ENCODE measurements at places on chromosomes 4 and X. TPM values are rescaled to one million over a fixed set of nuclear protein-coding genes. Genes with fewer than 3 reads are reported as not detected.

Gene FAM53A
- 0.06 TPM for total RNA-seq

Gene TEX13B
- not detected for total RNA-seq

DNA sequence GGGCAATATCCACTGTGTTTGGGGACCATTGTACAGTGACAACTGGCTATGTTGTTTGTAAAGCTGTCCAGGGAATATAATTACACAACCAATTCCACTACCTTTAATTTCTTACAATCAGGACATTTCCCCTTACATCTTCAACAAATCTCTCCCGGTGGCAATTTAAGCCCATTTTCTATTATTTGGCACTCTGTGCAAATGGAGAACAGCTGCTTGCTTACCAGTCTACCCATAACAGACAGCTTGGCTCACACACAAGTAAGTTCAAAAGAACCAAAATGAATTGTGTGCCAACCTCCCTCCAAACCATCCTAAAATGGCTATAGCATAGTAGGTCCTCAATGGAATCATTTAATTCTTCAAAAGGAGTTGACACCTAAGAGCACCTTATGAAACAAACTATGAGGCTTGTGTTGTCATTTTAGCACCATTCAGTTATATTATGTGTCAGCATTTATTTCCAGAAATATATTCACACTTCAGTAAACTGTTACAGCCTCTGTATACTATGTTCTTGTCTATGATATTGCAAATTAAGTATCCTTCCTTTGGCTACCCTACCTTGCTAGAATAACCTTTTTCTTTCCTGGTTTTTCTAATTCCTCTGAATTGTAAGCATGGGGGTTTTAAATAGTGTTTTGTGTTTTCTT lies 18.4 kb downstream of the GABRA4 start:
- DNase-seq: no peak

Gene AADAT
- 8.9 TPM for total RNA-seq

Gene CT47B1
- not detected for total RNA-seq

Gene FMR1NB
- not detected for total RNA-seq

DNA sequence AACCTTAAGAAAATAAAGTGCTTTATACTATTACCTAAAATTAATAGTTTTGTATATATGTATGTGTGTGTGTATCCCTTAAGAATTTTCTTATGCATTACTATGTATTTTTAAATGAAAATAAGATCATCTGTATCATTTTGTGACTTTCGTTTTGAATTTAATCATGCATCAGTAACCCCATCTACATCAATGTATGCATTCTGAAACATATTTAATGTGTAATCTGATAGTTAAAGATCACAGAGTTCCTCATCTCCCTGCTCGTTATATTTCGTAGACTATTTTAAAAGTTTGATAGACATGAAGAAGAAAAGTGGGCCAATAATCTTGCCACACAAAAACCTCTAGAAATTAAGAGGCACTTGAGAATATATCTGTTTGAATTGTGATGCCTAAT lies 7.4 kb downstream of the BMPR1B start:
- DNase-seq: no peak

DNA sequence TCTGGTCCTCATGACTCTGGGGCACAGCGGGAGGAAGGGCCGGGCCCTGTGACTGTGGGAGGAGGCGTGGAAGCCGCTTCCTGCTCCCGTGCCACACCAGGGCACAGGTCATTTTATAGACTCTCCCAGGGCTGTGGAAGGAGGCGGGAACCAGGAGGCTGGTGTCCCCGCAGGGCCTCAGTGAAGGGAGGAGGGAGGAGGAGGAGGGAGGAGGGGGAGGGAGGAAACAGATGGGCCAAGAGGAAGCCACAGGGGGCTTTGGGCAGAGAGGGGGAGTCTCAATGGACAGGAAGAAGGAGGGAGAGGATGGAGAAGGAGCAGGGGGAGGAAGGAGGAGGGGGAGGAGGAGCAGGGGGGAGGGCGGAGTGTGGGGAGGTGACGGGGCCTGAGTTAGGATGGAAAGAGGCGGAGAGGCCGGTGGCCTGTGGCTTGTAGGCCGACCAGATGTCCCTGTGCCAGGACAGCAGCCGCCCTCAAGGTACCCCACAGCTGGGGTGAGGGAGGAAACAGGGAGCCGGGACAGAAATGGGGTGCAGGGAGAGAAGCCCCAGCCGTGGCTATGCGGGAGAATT lies 6.2 kb upstream of the PLCXD1 start:
- no peak for DNase-seq

Gene TCP11X2
- total RNA-seq: 0.10 TPM

- DNase-seq: no peak
These were observed 35.8 kb upstream of the MID1 start for GRCh38 chrX:10656214-10656613.

Gene MAGEA10
- total RNA-seq: not detected

DNA sequence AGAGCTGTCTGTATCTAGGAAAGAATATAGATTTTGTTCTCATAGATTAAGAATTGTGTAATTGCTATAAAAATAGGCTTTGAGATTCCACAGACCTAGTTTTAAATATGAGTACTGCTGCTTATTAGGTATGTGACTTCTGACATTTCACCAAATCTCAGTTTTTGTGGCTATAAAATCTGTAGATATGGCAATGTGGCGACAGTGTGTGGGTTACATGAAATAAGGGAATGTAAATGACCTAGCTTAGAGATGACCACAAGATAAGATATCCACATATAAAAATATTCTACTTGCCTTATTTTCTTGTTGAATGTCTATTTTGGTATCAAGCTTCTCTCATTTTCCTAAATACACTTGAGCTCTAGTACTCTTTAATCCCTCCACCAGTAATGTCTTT lies 193.8 kb downstream of the UNC5C start:
- no peak for DNase-seq

GRCh38 chr4:2402048-2402842 lies 16.2 kb downstream of the ZFYVE28 start:
- DNase-seq: no peak

GRCh38 chrX:149003863-149004660 lies 501.0 kb downstream of the IDS start:
- peak; percentile 6 for DNase-seq

DNA sequence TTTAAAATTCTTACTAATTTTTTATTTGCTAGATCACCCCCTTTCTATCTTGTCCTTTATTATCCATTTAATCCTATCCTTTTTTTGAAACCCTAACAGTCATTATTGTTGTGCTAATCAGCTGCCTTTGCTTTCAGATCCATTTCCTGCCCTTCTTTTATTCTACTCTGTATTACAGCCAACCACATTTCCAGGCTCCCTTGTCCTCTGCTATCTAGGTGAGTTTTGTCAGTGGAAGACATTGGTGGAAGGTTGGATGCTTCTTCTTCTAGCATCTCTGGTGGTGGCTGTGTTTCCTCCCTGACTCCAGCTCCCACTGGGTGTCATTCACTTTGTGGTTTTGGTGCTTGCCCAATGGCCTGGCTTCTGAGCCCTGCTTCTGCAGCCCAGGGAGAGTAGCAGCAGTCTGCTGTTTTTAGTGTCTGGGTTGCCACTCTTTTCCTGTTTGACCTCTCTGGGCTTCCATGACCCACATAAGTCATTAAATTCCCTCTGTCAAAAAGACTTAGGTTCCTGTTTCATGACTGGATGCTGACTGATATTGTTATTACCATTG lies 225.2 kb upstream of the PGRMC2 start:
- DNase-seq: no peak

DNA sequence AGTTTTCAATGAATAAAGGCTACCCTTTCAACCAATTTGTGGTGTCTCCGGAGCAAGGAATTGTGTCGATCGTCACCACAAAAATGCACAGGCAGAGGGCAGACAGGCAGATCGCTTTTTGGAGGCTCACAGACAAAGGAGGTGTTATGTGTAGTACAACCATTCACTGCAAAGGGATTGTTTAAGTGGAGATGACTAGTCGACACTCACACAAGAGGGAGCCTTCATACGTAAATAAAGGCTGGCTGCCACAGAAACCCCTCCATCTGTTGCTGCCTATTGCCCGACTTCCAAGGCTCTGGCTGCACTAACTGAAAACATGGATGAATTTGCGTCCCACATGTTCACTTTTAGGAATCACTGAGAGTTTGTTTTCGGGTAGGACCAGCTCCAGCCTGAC lies 281.1 kb downstream of the NKX6-1 start:
- DNase-seq: peak; percentile 13

DNA sequence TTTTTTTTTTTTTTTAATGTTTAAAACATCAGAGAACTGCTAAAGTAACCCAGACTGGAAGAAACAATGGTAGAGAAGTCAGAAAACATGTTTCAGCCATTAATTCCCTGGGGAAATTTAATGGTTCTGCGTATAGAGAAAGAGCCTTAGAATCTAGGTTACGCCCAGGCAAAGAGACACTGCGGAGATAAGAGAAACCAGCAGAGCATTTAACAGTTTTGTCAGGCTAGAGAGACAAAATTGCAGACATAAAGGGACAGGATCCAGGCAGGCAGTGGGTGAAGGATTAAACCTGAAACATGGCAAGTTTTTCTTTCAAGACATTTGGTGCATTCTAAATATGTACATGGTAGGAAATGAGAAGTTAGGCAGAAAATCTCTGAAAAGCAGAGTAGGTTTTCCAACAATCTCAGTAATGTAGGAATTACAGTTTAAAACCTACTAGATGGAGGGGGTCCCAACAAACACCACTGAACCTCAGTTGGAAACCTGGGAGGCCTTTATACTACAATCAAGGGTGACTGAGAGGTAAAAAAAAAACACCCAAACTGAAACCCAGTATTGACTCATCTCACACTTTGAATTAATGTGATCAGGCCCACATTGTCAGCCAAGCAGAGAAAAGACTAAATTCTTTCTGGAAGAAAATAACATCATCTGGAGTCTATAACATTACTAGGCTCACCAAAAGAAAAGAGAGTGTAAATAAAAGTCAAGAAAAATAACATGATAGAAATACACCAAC lies 254.2 kb upstream of the NWD2 start:
- DNase-seq: no peak

DNA sequence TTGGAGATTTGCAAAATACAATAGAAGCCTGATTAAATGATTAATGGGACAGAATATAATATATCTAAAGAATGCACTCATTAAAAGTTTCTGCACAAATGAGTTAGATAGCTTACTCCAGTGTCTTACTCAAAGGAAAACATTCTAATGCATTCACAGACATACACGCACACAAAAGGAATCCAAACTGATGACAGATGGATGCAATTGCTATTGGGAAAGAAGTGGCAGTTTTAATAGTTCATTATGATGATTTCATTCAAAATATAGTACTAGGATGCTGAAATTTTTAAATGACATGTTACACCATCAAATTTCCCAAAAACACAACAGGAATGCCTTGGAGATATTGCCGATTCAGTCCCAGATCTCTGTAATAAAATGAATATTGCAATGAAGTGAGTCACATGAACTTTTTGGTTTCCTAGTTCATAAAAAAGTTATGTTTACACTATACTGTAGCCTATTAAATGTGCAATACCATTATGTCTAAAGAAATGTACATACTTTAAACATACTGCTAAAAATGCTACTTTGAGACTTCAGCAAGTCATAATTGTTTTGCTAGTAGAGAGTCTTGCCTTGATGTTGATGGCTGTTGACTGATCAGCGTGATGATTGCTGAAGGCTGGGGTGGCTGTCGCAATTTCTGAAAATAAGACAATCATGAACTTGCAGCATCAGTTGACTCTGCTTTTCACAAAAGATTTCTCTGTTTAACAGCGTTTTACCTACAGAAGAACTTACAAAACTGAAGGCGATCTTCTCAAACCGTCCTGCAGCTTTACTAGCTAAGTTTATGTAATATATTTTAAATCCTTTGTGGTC lies 45.6 kb downstream of the BBS12 start:
- no peak for DNase-seq

Gene SCML2
- 5.9 TPM for total RNA-seq

DNA sequence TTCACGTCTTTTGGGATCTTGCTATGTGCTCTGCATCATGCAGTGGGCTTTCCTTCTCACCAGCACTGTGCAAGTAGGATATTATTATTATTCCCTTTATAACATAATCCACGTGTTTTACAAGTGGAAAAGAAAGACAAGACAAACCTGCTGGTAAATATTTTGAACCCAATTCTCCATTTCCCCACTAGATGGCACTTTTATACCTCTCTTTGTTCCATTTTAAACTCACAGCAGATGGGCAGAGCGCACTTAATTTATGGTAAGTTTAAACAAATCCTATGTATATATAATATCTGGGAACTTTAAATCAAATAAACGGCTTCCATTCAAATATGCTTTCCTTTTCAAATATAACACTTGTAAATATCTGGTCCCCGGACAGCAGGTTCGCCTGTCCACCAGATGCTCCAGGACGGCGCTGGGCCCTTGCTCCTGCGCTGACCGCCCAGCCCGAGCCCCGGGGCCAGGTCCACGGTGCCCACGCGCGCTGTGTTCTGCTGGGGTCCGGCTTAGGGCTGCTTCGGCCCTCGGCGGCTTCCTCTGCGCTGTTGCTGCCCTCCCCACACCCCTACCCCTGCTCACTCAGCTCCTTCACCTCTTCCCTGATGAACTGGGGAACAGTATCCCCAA lies 31.1 kb downstream of the F11 start:
- peak; percentile 51 for DNase-seq

Gene CNGA1
- 0.17 TPM for total RNA-seq

- DNase-seq: no peak
These were observed 897.0 kb downstream of the ARAP2 start for GRCh38 chr4:35347276-35347675.

Gene OTUD5
- 30.0 TPM for total RNA-seq

Gene SLC26A1
- total RNA-seq: 0.27 TPM

DNA sequence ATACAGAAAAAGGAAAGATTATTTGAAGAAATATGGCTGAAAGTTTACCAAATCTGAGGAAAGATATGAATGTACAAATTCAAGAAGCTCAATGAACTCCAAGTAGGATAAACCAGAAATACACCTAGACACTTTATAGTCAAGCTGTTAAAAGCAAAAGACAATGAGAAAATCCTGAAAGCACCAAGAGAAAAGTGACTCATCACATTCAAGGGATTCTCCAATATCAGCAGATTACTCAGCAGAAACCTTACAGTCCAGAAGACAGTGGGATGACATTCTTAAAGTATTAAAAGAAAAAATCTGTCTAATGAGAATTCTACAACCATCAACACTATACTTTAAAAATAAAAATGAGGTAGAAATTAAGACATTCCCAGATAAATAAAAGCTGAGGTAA lies 223.8 kb upstream of the ZCCHC13 start:
- no peak for DNase-seq

Gene GRID2
- not detected for total RNA-seq

DNA sequence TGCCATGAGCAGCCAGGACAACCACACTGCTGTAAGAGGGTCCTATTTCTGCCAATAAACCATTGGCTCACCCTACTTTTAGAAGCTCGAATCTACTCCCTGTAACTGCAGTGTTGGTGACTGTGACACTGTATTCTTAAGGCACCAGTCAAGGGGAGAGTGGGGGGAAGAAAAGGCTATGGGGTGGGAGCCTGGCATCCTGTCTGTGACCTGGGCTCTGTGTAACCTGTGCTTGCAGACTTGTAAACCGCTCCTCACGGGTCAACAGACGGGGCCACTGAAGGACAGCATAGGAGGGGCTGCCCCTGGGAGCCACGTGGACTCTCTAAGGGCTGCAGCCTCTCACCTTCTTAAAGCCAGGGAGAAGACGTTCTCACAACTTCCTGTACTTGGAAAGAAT lies 42.2 kb upstream of the ENPP6 start:
- DNase-seq: no peak
